ENCODE measurements at places on chromosomes 2 and 18. TPM values are rescaled to one million over a fixed set of nuclear protein-coding genes. Genes with fewer than 3 reads are reported as not detected.
A peak's percentile ranks its signal among the peaks of the same experiment; 100 is the strongest.

GRCh38 chr2:143548032-143548431 lies 418.8 kb downstream of the ARHGAP15 start:
- H3K27ac ChIP-seq: no peak overlapping the region
- no peak for DNase-seq
- H3K4me1 ChIP-seq: no peaks in the 10 kb centered on the region
- H3K36me3 ChIP-seq: no peaks in the 10 kb centered on the region
- no peak overlapping the region for H3K4me3 ChIP-seq

Gene UGT1A10
- not detected for total RNA-seq

- H3K27ac ChIP-seq: no peak overlapping the region
- H3K27me3 ChIP-seq: peaks cover 2% of the 10 kb centered on the region
- no peak for DNase-seq
- H3K4me1 ChIP-seq: no peaks in the 10 kb centered on the region
These were observed 64.6 kb upstream of the FN1 start for GRCh38 chr2:215500466-215500865.

- H3K27ac ChIP-seq: peak overlapping the region; percentile 92
- H3K27me3 ChIP-seq: no peaks in the 10 kb centered on the region
- peak overlapping the region; percentile 17 for H3K4me3 ChIP-seq
- peak; percentile 40 for DNase-seq
- H3K36me3 ChIP-seq: peaks cover 4% of the 10 kb centered on the region
These were observed 27.5 kb downstream of the EML4 start for GRCh38 chr2:42196403-42197267.

DNA sequence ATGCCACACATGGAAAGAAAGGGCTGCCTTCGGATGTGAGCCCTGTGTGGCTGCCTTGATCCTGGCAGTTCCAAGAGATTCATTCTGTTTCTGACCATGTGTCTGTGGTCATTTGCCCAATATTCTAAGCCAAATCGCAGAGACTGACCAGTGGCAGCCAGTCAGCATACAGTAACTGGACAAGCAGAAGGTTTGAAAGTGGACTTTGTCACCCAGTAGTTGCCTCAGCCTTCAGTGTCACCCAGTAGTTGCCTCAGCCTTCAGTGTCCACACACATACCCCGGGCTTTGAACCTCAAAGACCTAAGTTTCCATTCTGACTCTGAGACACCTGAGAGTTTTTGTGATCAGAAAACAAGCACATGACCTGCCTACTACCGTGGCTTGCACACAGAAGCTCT lies 5.0 kb downstream of the RFX8 start:
- H3K4me1 ChIP-seq: peaks cover 9% of the 10 kb centered on the region
- H3K4me3 ChIP-seq: no peak overlapping the region
- no peaks in the 10 kb centered on the region for H3K27me3 ChIP-seq
- H3K36me3 ChIP-seq: no peaks in the 10 kb centered on the region
- no peak for DNase-seq
- no peak overlapping the region for H3K27ac ChIP-seq

DNA sequence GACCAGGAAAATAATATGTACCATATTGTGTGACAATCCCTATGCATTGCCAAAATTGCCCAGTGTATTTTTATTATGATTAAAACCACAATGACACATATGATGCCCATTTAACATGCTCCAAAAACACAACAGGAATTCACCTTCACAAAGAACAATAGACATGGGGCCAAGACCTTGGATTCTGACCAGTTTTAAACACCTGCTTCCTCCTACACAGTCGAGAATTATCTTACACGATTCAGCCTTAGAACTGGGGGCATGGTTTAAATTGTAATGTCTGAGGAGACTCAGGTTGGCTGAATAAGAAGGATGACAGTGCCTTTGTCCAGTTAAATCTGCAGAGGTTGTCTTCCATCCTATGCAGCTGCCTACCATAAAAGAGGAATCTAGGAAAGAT lies 212.7 kb downstream of the PLCL1 start:
- no peak overlapping the region for H3K4me3 ChIP-seq
- DNase-seq: no peak
- no peak overlapping the region for H3K27ac ChIP-seq
- H3K36me3 ChIP-seq: no peaks in the 10 kb centered on the region
- H3K27me3 ChIP-seq: no peaks in the 10 kb centered on the region
- H3K4me1 ChIP-seq: peaks cover 3% of the 10 kb centered on the region

DNA sequence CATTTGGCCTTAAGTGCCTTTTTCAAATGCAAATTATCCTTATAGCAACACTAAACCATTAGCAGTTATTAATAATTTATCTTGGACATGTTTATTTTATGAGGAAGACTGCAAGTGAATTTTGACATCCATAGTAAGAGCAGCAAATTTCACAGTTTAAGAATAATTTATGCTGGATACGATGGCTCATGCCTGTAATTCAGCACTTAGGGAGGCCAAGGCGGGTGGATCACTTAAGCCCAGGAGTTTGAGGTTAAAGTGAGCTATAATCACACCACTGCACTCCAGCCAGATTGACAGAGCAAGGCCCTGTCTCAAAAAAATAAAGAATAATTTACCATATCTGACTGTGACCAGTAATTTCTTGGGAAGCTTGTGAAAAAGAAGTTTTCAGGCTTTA lies 286.2 kb downstream of the TMX3 start:
- DNase-seq: no peak
- H3K4me1 ChIP-seq: peaks cover 57% of the 10 kb centered on the region
- peak overlapping the region; percentile 74 for H3K4me3 ChIP-seq
- H3K36me3 ChIP-seq: no peaks in the 10 kb centered on the region
- H3K27me3 ChIP-seq: peaks cover 13% of the 10 kb centered on the region
- H3K27ac ChIP-seq: peak overlapping the region; percentile 97

DNA sequence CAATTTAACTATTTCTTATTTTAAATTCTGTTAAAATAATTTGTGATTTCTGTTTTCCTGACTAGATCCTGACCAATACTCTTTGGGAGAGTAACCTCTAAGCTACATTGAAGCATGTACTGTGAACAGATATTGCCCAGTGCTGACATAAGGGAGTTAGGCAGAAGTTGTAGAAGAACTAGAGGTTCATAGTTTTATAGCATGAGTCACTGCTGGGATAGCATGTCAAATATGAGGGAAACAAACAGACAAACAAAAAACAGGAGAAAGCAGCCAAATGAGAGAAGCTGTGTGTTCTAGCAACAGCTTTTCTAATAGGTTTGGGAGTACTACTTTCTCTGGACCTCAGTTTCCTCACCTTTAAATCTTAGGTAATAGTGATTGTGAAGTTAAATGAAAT lies 72.4 kb downstream of the CERS6 start:
- no peaks in the 10 kb centered on the region for H3K36me3 ChIP-seq
- no peak overlapping the region for H3K4me3 ChIP-seq
- H3K27me3 ChIP-seq: no peaks in the 10 kb centered on the region
- no peak overlapping the region for H3K27ac ChIP-seq
- peaks cover 69% of the 10 kb centered on the region for H3K4me1 ChIP-seq
- DNase-seq: no peak

DNA sequence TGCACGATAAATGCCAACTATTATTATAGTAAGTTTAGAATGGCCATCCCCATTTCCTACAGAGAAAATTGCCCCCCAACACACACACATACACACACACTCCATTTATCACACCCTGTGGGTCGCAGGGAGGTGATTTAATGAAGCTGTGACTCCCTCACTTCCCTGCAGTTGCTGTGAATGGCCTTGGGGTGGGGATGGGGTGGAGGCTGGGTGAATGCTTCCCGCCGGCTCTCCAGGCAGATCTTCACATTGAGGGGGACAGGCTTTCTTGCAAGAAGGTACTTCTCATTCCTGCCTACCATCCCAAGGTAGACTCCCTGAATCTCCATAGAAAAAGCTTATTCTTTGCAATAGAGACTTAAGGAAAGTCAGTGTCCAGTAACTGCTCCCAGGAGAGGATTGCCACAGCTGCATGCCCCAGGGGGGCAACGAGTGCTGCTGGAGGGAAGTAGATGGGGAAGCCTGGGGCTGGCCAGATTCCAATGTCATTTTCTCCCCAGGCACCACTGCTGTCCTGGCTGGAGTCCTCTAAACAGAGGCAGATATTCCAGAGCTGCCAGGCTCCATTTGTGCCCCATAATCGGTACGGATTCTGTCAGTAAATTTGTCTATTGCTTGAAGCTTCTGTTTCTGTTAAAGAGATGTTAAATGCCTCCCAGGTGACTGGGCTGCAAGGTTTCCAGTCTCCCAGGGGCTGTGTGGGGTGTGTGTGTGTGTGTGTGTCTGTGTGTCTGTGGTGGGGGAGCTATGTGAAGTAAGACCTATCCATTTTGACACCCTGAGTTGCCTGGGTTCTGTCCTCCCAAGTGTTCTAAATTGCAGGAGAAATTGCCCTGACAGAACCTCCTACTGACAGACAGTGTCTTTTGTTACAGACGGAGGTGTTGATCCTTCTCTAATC lies 265.5 kb downstream of the SRBD1 start:
- H3K4me1 ChIP-seq: peaks cover 21% of the 10 kb centered on the region
- H3K36me3 ChIP-seq: no peaks in the 10 kb centered on the region
- peaks cover 3% of the 10 kb centered on the region for H3K27me3 ChIP-seq
- no peak for DNase-seq

GRCh38 chr2:231364061-231364460 lies 31.4 kb upstream of the B3GNT7 start:
- peaks cover 6% of the 10 kb centered on the region for H3K27me3 ChIP-seq
- H3K4me3 ChIP-seq: no peak overlapping the region
- H3K36me3 ChIP-seq: no peaks in the 10 kb centered on the region
- peaks cover 45% of the 10 kb centered on the region for H3K4me1 ChIP-seq

GRCh38 chr18:46471809-46472498 lies 185.1 kb downstream of the LOXHD1 start:
- H3K27me3 ChIP-seq: peaks cover 3% of the 10 kb centered on the region
- no peaks in the 10 kb centered on the region for H3K36me3 ChIP-seq
- peaks cover 7% of the 10 kb centered on the region for H3K4me1 ChIP-seq
- H3K27ac ChIP-seq: no peak overlapping the region

- H3K27me3 ChIP-seq: peaks cover 3% of the 10 kb centered on the region
- H3K4me1 ChIP-seq: peaks cover 15% of the 10 kb centered on the region
- peak overlapping the region; percentile 82 for H3K27ac ChIP-seq
- peak; percentile 55 for DNase-seq
These were observed 784 bp downstream of the ROCK1 start for GRCh38 chr18:21110713-21111345.

Gene CABYR
- total RNA-seq: 14.0 TPM

Gene OSBPL6
- total RNA-seq: 14.4 TPM

Gene ST8SIA3
- total RNA-seq: 17.7 TPM

GRCh38 chr2:9573013-9573720 lies 17.5 kb upstream of the ADAM17 start:
- H3K4me1 ChIP-seq: no peaks in the 10 kb centered on the region
- no peaks in the 10 kb centered on the region for H3K27me3 ChIP-seq
- no peak for DNase-seq
- no peaks in the 10 kb centered on the region for H3K36me3 ChIP-seq
- H3K4me3 ChIP-seq: no peak overlapping the region

DNA sequence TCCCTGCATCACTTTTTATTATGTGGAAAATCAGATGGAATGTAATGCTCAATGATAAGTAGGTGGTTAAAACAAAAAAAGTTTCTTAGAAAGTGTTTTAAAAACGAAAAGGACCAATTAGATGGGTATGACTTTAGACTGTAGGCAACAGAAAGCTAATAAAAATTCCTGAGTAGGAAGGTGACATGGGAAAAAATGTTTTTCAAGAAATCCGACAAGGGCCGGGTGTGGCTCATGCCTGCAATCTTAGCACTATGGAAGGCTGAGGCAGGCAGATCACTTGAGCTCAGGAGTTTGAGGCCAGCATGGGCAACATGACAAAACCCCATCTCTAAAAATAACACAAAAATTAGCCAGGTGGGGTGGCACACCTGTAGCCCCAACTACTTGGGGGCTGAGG lies 126.1 kb downstream of the THADA start:
- no peak overlapping the region for H3K4me3 ChIP-seq
- H3K4me1 ChIP-seq: no peaks in the 10 kb centered on the region
- no peak for DNase-seq
- H3K27ac ChIP-seq: no peak overlapping the region

Gene PLEKHH2
- 0.71 TPM for total RNA-seq

GRCh38 chr18:3872641-3873040 lies 422.7 kb downstream of the TGIF1 start:
- no peaks in the 10 kb centered on the region for H3K36me3 ChIP-seq
- no peak overlapping the region for H3K4me3 ChIP-seq
- H3K27ac ChIP-seq: no peak overlapping the region
- H3K4me1 ChIP-seq: peaks cover 9% of the 10 kb centered on the region
- no peaks in the 10 kb centered on the region for H3K27me3 ChIP-seq

Gene NBEAL1
- total RNA-seq: 19.0 TPM

Gene C2orf42
- total RNA-seq: 11.0 TPM

DNA sequence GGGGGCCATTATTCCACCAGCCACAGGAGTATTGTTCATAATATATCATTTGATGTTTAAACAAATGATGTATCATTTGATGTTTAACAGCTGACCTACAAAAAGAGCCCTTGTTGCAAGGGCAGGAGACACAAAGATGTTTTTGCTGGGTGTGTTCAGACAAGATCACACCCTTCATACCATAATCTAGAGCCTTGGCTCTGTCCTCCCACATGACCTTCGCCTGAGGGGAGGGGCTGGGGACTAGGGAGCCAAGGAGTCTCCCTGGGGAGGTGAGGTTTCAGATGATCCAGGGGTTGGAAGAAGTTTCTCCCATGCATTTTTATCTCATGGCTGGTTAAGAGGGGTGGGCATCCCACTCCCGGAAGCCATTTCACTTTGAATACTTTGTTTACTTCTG lies 33.5 kb downstream of the CDC42EP3 start:
- H3K4me1 ChIP-seq: peaks cover 4% of the 10 kb centered on the region
- H3K27me3 ChIP-seq: no peaks in the 10 kb centered on the region
- H3K36me3 ChIP-seq: peaks cover 12% of the 10 kb centered on the region
- no peak overlapping the region for H3K4me3 ChIP-seq
- no peak for DNase-seq

- no peaks in the 10 kb centered on the region for H3K4me1 ChIP-seq
- H3K27ac ChIP-seq: no peak overlapping the region
- no peaks in the 10 kb centered on the region for H3K36me3 ChIP-seq
- DNase-seq: no peak
- no peaks in the 10 kb centered on the region for H3K27me3 ChIP-seq
These were observed 171.0 kb downstream of the OSR1 start for GRCh38 chr2:19187323-19188020.

- no peaks in the 10 kb centered on the region for H3K36me3 ChIP-seq
- no peaks in the 10 kb centered on the region for H3K4me1 ChIP-seq
- H3K4me3 ChIP-seq: no peak overlapping the region
- H3K27ac ChIP-seq: no peak overlapping the region
- DNase-seq: no peak
These were observed 11.1 kb downstream of the DHRS9 start for GRCh38 chr2:169080250-169081069.

DNA sequence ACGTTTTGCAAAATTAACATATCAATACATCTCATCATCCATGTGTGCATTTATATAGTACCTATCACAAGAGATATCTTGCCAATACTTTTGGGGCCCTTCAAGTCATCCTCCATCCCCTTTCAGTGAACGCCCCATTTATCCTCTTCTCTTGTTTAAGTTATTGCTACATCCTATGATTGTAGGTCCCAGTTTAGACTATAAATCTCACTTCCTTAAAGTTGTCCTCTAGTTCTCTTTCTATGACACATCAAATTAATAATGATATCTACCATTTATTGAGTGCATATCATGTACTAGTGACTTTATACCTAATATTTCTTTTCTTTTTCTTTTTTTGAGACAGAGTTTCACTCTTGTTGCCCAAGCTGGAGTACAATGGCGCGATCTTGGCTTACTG lies 28.8 kb upstream of the FBXO11 start:
- no peaks in the 10 kb centered on the region for H3K27me3 ChIP-seq
- no peaks in the 10 kb centered on the region for H3K36me3 ChIP-seq
- H3K4me3 ChIP-seq: no peak overlapping the region
- no peaks in the 10 kb centered on the region for H3K4me1 ChIP-seq
- no peak overlapping the region for H3K27ac ChIP-seq

GRCh38 chr2:209473930-209474419 lies 50.1 kb downstream of the MAP2 start:
- no peak for DNase-seq
- no peak overlapping the region for H3K4me3 ChIP-seq
- no peaks in the 10 kb centered on the region for H3K36me3 ChIP-seq
- H3K27me3 ChIP-seq: no peaks in the 10 kb centered on the region
- H3K4me1 ChIP-seq: peaks cover 5% of the 10 kb centered on the region
- no peak overlapping the region for H3K27ac ChIP-seq

Gene CCDC74B
- total RNA-seq: 0.29 TPM
